ENCODE measurements at places on chromosomes 13 and 19.

GRCh38 chr13:62678039-62678438 lies 1262.4 kb upstream of the PCDH20 start:
- no peak for DNase-seq

DNA sequence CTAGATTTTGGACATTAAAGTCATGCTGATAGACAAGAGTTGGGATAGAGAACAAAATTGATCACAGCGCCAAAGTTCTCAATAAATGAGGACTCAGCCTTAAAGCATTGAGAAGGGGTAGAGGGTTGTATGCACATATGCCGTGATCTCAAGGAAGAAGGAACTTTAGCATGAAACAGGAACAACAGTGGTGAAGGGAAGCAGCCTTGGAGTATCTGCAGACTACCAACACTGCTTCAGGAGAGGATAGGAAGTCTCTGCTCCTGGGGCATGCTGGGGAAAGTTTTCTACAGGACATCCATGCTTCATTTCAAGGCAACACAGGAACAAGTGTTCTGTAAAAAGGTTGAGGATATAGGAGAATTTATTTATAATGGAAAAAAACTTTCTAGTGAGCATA lies 111.9 kb upstream of the MLNR start:
- DNase-seq: no peak

DNA sequence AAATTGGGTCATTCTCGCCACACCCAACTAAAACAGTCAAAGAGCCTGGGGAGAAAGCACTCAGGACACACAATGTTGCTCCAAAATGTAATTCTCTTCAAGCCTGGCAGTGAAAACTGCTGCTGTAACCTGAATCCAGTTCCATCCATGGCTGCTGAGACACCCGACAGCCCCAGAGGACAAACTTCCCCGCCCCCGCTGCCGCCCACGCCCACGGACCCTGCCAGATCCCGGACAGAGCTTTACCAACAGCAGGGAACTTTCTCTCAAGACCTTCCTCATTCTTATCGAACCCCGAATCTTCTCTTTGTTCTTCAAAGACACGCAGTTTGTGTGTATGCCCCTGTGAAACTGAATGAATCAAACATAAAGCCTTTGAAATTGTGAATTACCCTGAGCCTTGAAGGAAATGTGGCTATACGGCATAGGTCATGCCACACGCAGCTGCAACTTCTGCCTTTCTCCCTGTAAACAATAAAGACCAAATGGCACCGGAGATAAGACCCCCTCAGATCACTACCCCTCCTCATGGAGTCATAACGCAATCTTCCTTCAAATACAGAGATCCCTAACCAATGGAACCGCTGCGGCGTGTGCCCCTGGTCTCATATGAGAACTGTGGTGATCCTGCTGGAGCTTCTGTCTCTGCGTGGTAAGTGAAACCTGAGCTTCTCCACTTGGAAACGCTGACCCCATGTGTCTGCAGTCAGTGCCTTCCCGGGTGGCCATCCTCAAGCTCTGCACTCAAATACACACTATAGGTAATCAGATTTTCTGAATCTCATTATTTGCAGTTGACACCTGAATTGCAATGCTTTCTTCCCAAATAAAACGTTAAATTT lies 4.8 kb upstream of the LAMP1 start:
- DNase-seq: no peak

- DNase-seq: no peak
Measured at GRCh38 chr13:113027566-113027965, 58.6 kb downstream of the MCF2L start.

DNA sequence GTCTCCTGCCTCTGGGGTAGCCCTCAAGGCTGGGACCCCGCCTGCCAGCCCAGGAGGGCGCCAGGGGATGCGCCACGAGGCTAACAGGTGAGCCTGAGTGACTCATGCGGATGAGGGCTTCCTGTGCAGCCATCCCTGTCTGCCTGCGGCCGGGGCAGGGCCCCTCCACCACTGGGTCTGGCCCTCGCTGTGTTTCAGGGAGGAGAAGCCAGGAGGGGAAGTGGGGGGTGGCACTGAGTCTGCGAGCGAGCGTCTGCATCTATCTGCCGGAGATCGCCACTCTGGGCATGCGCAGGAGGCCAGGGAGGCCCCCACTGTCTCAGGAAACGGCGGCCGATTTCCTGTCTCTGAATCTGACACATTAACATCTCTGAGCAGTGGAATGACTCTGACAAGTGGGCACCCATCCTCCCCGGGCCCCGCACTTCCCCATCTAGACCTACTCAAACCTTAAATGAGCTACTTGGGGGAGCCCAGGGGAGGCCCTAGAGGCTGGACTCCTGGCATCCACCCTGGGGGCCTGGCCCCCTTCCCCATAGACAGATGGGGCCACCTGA lies 19.7 kb downstream of the RFX1 start:
- no peak for DNase-seq

DNA sequence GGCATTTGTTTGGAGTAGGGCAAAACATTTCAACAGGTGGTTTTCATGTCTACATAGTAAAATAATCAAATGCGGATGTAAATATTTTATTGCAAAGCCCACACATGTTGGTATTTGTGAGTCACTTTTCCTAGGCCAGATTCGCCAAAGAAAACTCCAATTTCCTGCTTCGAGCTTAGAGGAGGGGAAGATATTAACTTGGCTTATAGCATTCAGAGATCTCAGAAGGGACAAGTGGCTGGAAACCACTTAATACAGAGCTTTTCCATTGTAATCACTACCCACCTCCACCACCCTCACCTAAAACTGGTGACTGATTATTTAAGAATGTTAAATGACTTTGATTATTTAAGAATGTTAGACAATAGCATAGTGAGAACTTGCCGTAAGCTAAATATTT lies 530.6 kb upstream of the SPRY2 start:
- DNase-seq: no peak

DNA sequence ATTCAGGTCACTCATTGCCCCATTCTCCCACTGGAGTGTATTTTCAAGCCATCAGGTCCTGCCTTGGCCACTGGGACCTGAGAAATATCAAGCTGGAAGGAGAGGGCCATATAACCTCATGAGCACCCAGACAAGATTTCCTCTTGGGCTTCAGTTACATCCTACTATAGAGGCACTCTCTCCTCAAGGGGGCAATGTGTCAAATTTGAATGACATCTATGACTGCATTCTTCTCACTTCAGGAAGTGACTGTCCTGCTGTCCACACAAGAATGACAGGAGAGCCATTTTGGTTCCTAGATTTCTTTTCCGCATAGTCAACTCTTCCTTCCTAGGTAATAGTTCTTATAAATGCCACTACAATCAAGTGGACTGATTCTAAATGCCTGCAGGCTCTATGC lies 416.2 kb downstream of the DIAPH3 start:
- no peak for DNase-seq

GRCh38 chr19:3762501-3763459 lies at the start of gene MRPL54:
TSS of gene MRPL54 (plus strand) at chr19:3762682. CDS start at chr19:3762701, 19 bp downstream.
- peak; percentile 93 for DNase-seq

DNA sequence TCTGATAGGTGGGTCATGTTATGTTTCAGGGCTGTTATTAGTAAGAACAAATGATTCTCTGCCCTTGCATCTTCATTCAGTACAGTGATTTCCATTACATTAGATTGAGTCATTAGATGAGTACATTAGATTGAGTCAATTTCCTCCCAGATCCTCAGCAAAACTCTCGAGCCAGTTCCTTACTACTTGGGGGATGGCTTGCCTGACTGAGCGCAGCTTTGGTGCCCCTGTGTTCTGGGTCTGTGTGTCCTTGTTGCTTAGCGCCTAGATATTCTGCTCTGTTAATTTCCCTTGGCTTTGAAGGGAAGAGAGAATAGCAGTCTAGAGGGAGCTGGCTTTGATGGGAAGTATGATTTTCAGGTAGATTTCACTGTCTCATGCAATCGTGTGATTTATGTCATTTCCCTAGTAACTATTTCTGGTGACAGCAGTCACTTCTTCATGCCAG lies 19.1 kb upstream of the SCEL start:
- no peak for DNase-seq

GRCh38 chr19:19056636-19057275 lies 7.0 kb upstream of the SLC25A42 start:
- DNase-seq: no peak

DNA sequence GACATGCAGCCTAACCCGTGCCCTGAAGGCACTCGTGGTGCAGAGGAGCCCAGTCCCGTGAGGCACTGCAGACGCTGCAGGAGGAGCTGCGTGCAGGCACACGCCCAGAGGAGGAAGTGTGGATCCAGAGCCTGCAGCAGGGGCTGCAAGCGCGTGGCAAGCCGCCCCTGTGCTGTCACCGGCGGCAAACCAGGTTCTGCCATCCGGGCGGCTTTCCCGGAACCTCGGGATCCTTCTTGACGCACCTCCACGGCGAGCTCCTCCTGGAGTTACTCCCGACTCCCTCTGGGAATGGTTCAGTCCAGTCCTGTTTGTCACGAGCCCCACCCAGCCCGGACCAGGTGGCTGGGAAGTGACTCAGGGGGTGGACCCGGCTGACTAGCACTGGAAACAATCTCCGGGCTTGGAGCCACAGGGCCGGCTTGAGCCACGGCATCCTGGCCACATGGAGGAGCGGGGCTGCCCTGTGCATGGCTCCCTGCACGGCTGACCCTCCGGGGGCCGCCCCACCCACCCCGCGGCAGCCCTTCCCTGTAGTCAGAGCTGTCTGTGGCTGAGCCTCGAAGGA lies 10.2 kb downstream of the DPP9 start:
- peak; percentile 31 for DNase-seq

- no peak for DNase-seq
Measured at GRCh38 chr19:28437390-28438346, 775.3 kb downstream of the UQCRFS1 start.

GRCh38 chr13:27264181-27264580 lies 6.4 kb upstream of the RASL11A start:
- no peak for DNase-seq

DNA sequence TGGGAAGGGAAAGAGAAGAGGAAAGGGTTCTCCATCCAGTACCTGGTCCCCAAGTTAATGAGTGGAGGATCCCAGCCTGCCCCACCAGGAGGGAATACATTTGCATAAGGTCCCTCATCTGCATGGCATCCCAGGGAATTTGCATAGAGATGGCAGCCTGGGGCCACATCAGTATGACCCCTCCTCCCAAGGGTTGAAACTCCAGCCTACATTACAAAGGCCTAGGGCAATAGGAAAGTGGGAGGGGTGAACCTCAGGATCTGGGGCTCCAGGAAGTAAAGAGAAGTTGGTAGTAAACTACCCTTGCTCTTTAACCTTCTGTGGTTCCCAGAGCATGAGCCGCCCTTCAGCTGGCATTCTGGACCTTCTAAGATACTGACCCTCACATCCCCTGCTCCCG lies 6.8 kb upstream of the NECTIN2 start:
- DNase-seq: no peak

GRCh38 chr13:23753458-23753857 lies 135.7 kb downstream of the MIPEP start:
- no peak for DNase-seq

DNA sequence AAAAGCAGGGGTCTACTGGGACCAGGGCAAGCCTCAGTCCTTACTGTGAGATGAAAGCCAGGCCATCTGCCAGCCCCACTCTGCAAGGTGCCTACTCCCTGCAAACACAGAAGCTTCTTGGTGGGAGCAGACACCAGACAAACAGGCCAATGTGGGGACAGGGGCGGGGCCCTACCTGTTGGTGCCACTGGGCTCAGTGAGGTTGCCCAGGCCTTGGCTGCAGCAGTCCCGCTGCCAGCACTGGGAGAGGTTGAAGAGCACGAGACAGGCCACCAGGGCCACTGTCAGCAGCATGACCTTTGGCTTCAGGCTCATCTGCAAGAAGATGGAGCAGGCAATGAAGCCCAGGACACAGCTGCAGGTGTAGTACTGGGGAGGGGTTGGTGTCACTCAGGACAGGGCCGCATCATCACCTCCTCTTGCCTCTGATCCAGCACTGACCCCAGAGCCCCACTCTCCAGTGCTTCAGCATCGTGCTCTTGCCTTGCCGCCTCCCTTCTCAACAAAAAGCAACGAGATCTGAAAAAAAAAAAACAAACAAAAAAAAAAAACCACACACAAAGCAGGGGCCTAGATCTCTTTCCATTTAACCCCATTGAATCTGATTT lies 72.6 kb downstream of the NBEA start:
- DNase-seq: no peak

DNA sequence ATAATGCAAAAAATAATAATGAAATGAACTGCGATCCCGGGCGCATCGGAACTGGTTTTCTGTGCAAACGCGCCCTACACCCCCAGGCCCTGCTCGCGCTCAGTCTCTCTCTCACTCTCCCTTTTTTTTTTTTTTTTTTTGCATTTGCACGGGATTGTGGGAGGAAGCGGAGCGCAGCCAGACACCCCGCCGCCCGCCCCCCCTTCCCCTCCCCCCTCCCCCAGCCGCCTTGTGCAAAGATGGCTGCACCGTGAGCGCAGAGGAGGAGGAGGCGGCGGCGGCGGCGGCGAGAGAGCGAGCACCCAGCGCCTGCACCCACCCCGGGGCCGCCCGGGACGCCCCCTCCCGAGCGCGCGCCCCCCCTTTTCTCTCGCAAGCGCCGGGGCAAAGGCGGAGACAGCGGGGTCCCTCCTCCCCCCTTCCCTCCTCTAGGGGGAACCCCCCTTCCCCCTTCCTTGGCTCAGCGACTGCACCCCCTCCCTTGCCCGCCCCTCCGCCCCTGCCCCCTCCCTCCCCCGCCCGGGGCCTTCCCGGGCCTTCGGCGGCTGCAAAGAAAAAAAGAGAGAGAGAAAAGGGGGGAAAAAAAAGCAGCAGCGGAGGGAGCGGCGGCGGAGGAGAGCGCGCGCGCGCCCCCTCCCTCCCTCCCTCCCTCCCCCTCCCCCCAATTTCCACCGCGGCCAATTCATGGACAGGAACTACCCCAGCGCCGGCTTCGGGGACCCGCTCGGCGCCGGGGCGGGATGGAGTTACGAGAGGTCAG lies at the start of gene PRR12:
TSS of gene PRR12 (plus strand) at position 212 of the 760 bp plus-strand sequence. CDS start at position 685, 473 bp downstream.
- peak; percentile 29 for DNase-seq

- no peak for DNase-seq
Measured at GRCh38 chr19:27794494-27795042, 1418.4 kb downstream of the UQCRFS1 start.

DNA sequence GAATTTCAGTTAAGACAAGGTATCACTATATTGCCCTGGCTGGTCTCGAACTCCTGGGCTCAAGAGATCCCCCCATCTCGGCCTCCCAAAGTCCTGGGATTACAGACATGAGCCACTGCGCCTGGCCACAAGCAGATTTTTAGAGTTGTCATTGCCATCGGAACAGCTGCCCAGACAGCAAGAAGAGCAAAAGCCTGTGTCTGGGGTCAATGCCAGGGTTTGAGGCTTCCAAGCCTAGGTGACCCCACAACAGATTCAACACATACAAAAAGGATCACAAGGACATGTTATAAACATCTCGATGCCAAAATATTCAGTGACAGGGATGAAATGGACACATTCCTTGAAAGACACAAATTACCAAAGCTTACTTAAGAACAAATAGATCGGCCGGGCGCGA lies 40.1 kb upstream of the KLF2 start:
- no peak for DNase-seq

- DNase-seq: no peak
Measured at GRCh38 chr19:40862333-40862732, 12.1 kb upstream of the CYP2A6 start.

GRCh38 chr19:41233748-41234240 lies 14.8 kb downstream of the AXL start:
- DNase-seq: no peak

- no peak for DNase-seq
Measured at GRCh38 chr19:46442808-46443450, 14.2 kb upstream of the PNMA8C start.

Measured in cerebellar nuclear complex (tissue), 1 donor.